Anterior cingulate cortex (tissue), 58 donors: ENCODE measurements at places on chromosomes 4 and X.

- DNase-seq = no peak
Observed at GRCh38 chr4:3836756-3837601, 70.8 kb downstream of the ADRA2C start.

DNA sequence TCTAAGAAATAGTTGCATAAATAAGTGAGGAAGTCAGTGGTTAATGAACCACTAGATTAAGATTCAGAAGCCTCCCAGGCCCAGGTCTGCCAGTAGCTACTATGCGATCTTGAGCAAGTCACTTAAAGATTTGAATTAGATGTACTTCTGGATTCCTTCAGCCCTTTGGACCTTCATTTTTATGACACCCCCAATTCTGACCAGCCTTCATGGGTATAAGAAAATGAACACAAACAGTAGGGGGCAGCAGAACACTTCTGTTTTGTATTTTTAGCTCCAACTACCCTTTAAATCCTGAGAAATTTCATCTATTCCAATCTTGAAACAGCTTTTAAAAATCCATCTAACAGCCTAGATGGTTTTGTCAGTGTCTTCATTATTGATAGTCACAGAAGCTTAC is 19.0 kb downstream of the TMEM47 start:
- DNase-seq = no peak

GRCh38 chrX:50697691-50698090 is 116.3 kb downstream of the SHROOM4 start:
- no peak for DNase-seq

- no peak for DNase-seq
Observed at GRCh38 chr4:137531168-137531985, 917 bp downstream of the PCDH18 start.
